PC-9 (cell line): ENCODE measurements at places on chromosomes 2 and 18. TPM values are rescaled to one million over a fixed set of nuclear protein-coding genes. Genes with fewer than 3 reads are reported as not detected.

MSGN1 gene
- not detected in 2 replicates for total RNA-seq

SLC5A7 gene
- total RNA-seq: not detected in 2 replicates

NAT8 gene
- total RNA-seq: not detected in 2 replicates

UGT1A7 gene
- total RNA-seq: 20.3 and 26.7 TPM in 2 replicates

TCF7L1 gene
- 2.3 and 2.8 TPM in 2 replicates for total RNA-seq

ASB18 gene
- total RNA-seq: 0.46 TPM in 1 of 2 replicates, not detected in the other

TWIST2 gene
- 4.1 and 5.0 TPM in 2 replicates for total RNA-seq

MREG gene
- total RNA-seq: 23.0 and 27.5 TPM in 2 replicates

MARCO gene
- not detected in 2 replicates for total RNA-seq
